ENCODE measurements at places on chromosomes 11 and 22. TPM values are rescaled to one million over a fixed set of nuclear protein-coding genes. Genes with fewer than 3 reads are reported as not detected.

XKR3 gene
- total RNA-seq, result 0.30 TPM

DNA sequence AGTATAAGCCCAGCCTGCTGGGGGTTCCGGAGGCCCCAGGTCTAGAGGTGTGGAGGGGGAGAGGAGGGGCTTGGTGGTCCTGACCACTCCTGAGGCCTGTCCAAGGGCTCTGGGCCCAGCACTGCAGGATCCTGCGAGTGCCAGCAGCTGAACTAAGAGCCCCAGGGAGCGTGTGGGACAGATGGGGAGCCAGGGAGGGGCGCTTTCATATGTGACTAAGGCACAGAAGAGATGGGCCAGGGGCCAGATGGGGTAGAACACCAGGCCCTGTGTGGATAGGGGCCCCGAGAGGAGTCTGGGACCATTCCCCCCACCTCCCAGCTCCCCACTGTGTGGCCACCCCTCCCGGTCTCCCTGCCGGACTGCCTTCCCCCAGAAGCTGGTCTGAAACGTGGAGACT is 18.4 kb downstream of the MAFF start:
- H3K4me1 ChIP-seq, result peaks cover 49% of the 10 kb centered on the region
- H3K36me3 ChIP-seq, result peaks cover 41% of the 10 kb centered on the region
- H3K27me3 ChIP-seq, result no peaks in the 10 kb centered on the region
- DNase-seq, result no peak

GRCh38 chr22:42646569-42647525 is 2.3 kb downstream of the CYB5R3 start:
- no peaks in the 10 kb centered on the region for H3K36me3 ChIP-seq
- no peak for DNase-seq
- peak overlapping the region; percentile 43 for H3K4me3 ChIP-seq
- peaks cover 70% of the 10 kb centered on the region for H3K4me1 ChIP-seq

SHANK2 gene
- total RNA-seq, result 59.8 TPM

MPST gene
- total RNA-seq, result 73.2 TPM

DNA sequence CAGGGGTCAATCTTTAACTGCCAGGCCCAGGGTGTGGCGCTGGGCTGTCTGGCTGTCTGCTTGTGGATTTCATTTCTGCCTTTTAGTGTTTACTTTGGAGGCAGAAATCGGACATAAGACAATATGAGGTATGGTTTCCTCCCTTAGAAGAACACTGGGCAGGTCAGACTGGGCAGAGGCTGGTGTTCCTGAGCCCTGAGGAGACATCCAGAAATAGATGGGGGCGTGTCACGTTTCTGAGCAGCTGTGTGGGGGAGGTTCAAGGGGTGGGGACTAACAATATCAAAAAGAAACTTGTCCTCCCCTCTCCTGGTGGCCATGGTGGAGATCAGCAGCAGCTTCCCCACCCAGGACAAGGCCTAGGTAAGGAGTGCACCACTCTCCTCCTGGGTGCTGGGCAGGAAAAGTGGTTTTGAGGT is at the start of gene ART1:
TSS of gene ART1 (plus strand) at position 312 of the 419 bp plus-strand sequence. CDS start 14,086 bp downstream, outside the sequence.
- no peaks in the 10 kb centered on the region for H3K27me3 ChIP-seq
- peak within 1 kb of the TSS; percentile 31 for H3K27ac ChIP-seq
- no peaks in the 10 kb centered on the region for H3K36me3 ChIP-seq
- no peak for DNase-seq

TIMP3 gene
- 390 TPM for total RNA-seq

OR5P2 gene
- total RNA-seq, result 2.2 TPM

DNA sequence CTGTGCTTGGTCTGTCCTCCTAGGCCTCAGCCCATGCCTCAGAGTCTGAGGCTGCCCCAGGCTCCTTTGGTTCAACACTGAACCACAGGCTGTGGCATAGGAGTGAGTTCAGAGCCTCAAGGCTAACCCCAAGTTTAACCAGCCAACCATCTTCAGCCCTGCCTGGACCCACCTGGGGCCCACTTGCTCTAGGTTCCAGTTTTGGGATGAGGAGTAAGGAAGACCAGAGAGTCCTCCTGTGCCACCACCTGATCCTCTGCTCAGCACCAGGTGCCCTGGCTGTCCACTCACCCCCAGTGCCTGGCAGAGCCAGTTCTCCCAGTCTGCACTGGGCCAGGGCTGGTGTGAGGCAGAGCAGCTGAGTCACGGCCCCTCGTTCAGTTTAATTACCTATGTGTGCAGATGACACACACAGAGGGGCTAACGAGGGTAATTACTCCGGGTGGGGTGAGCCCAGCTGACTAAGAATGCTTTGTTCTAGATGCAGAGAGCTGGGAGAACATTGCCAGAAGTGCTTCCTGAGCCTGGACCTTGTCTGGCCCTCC is 12.0 kb upstream of the TMPRSS13 start:
- no peak for DNase-seq
- no peaks in the 10 kb centered on the region for H3K27me3 ChIP-seq
- H3K36me3 ChIP-seq, result no peaks in the 10 kb centered on the region
- no peak overlapping the region for H3K4me3 ChIP-seq
- no peak overlapping the region for H3K27ac ChIP-seq

GRCh38 chr11:25727944-25728343 is 604.0 kb upstream of the ANO3 start:
- no peaks in the 10 kb centered on the region for H3K36me3 ChIP-seq
- H3K4me3 ChIP-seq, result no peak overlapping the region
- no peak overlapping the region for H3K27ac ChIP-seq
- DNase-seq, result no peak
- H3K4me1 ChIP-seq, result no peaks in the 10 kb centered on the region

DNA sequence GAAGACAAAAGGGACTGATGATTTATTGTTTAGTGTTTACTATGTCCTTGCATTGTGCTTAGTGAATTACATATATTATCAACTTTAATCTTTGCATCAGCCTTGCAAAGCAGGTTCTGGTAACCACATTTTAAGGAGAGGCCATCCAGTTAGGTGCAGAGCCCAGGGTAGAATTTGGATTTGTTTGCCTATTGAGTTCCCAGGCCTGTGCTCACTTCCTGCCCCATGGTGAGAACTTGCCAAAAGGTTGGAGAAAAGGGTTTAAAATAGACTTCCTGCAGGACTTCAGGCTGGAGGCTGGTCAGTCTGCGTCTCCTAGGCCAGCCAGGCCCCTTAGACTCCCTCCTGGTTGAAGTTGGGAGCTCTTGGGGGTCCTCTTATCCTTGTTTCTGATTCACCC is 72.1 kb downstream of the ATXN10 start:
- peaks cover 46% of the 10 kb centered on the region for H3K36me3 ChIP-seq
- no peak overlapping the region for H3K4me3 ChIP-seq
- DNase-seq, result no peak
- H3K27ac ChIP-seq, result peak overlapping the region; percentile 37
- H3K4me1 ChIP-seq, result peaks cover 26% of the 10 kb centered on the region

OR4D11 gene
- total RNA-seq, result not detected

MYEOV gene
- total RNA-seq, result 1.2 TPM

CYP2D6 gene
- total RNA-seq, result 1.4 TPM

GRCh38 chr22:23115825-23116494 is 25.8 kb downstream of the RSPH14 start:
- H3K36me3 ChIP-seq, result no peaks in the 10 kb centered on the region
- DNase-seq, result no peak
- H3K4me1 ChIP-seq, result no peaks in the 10 kb centered on the region
- no peak overlapping the region for H3K27ac ChIP-seq

DRICH1 gene
- 1.6 TPM for total RNA-seq

GRCh38 chr11:84795698-84796097 is 831.4 kb downstream of the DLG2 start:
- peak; percentile 36 for DNase-seq
- no peak overlapping the region for H3K4me3 ChIP-seq
- no peaks in the 10 kb centered on the region for H3K4me1 ChIP-seq
- no peaks in the 10 kb centered on the region for H3K36me3 ChIP-seq
- no peak overlapping the region for H3K27ac ChIP-seq

DNA sequence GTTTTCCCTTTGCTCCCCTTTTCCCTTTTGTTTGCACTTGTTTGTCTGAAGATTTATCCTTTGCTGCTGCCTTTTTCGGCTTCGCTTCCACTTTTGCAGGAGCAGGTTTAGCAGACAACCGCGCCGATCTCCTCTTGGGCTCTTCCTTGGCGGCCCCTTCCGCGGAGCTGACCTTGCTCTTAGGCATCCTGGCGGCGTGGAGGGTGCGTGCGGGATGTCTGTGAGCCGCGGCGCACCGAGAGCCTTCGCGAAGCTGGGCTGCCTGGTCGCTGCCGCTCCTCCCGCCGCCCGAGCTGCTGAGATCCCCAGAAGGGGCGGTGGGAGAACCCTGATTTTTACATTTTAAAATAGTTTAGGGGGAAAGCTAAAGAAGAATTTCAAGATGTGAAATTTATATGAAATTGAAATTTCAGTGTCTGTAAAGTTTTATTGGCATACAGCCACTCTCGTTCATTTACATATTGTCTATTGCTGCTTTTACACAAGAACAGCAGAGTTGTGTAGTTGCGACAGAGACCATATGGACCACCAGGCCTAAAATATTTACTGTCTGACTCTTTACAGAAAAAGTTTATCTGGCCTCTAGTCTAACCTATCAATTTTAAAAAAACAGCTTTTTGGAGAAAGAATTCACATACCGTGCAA is 105.2 kb upstream of the RRM1 start:
- H3K4me1 ChIP-seq, result no peaks in the 10 kb centered on the region
- DNase-seq, result no peak
- no peaks in the 10 kb centered on the region for H3K27me3 ChIP-seq
- H3K27ac ChIP-seq, result no peak overlapping the region
- no peaks in the 10 kb centered on the region for H3K36me3 ChIP-seq

DNA sequence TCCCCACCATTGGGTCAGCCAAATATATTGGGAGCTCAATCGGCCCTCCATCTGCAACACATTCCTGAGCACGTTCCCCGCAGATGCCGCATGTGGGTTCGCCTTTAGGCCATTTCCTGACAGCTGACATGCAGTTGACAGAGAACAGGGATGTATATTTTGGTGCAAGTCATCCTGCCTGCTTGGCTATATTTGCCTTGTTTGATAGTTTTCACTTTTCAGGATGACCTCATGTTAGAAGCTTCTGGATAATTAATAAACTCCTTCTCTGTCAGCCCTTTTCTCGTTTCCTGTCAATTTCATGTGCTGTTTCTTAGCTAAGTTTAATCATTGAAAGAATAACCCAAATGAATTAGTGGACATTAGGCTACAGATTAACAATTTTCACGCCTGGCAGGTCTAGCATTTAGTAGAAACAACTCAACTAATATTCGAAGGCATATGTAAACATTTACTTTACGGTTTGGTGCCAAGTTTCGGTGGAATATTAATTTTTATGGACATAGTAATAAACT is 105.8 kb upstream of the SLC5A12 start:
- no peak for DNase-seq
- H3K27me3 ChIP-seq, result no peaks in the 10 kb centered on the region
- no peak overlapping the region for H3K4me3 ChIP-seq

ACTN3 gene
- total RNA-seq, result 0.24 TPM
